Prostate gland (tissue), 2 donors: ENCODE measurements at places on chromosomes 12 and 14.

- DNase-seq: no peak
These were observed 162.2 kb downstream of the DIO2 start for GRCh38 chr14:80049055-80049454.

- DNase-seq: no peak
These were observed 1.5 kb upstream of the KRT7 start for GRCh38 chr12:52231305-52232202.

DNA sequence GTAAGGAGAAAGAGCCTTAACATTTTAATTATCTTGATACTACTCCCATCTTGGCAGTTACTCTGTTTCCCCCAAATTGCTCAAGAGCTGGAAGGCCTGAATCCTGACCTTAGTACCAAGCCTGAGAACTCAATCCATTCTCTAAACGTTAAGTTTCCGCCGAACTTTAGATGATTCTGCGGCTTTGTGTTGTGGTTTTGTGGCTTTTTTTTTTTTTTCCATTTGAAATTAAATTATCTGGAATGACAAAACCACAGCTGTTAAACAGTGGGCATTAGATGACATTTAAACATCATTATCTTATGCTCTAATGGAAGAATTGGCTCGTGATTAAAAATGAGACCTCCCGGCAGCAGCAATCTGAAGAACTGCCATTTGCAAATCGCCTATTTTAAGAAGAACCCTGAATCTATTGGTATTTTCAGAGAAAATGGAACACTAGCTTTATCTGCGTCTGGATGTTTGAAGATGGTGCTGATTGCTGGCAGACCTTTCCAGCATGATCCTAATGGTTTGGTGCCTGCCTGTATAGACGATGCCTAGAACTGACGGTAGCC, 38.4 kb downstream of the TMEM132C start:
- no peak for DNase-seq

DNA sequence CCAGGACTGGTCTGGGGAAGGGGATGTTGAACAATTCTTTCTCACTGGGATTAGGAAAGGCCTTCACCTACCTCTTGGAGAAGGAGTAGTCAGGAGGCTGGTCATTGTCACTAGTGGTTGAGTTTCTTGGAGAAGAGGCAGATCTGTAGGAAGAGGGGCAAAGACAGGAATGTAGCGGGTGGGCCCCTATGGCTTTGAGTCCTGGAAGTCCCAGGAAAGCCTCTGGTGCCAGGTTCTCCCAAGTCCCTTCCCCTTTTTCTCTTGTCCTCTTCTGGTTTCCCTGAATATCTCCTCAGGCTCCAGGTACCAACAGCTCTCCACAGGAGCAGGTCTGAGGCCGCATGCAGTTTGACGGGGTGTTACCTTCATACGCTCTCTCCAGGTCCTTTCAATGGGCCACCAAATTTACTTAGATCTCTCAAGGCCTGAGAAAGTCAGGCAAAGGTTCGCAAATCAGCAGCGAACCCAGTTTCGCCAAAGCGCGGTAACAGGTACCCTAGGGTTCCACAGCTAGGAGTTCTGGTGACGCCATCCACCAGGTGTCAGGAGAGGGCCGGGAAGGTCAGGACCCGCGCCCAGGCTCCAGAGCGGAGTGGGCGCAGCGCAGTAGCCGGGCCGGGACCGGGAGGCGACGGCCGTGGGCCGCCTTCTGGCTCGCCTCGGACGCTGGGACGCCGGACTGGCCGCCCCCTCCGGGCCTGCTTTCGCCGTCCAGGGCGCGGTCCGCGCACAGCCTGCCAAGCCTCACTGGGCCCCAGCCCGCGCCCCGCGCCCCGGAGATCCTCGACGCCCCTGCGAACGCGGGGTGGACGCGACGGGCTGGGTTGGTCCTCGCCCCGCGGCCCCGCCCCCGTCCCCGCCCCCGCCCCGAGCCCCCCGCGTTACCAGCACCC, 795 bp downstream of the SMAGP start:
- DNase-seq: peak; percentile 33

- DNase-seq: no peak
These were observed 46.7 kb downstream of the KICS2 start for GRCh38 chr12:64175254-64175945.

- no peak for DNase-seq
These were observed 13.0 kb upstream of the SNAPC1 start for GRCh38 chr14:61749264-61749663.

GRCh38 chr14:55054098-55054497, 2.7 kb downstream of the MAPK1IP1L start:
- no peak for DNase-seq

DNA sequence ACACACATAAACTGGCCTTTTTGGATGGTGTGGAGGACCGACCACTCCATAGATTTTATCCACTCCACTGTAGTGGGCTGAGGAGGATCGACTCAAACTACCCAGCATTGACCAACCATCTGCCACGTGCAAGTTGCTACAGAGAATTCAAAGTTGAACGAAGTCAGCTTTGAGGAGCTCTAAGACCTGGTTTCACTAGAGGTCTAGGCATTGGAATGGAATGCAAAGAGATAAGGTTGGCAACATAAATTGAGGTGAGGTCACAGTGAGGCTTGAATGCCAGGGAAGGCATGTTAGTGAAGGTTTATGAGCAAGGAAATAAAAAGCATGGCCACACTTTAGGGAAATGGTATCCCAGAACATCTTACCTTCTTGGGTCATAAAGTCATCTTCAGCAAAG, 14.5 kb downstream of the VWF start:
- no peak for DNase-seq

GRCh38 chr12:127294651-127295210, 972.2 kb upstream of the TMEM132C start:
- no peak for DNase-seq

GRCh38 chr12:18391151-18391550, 129.8 kb downstream of the PIK3C2G start:
- DNase-seq: no peak

GRCh38 chr12:58082996-58083395, 141.6 kb downstream of the ATP23 start:
- DNase-seq: no peak

GRCh38 chr12:65612440-65612839, 211.8 kb upstream of the HMGA2 start:
- no peak for DNase-seq

DNA sequence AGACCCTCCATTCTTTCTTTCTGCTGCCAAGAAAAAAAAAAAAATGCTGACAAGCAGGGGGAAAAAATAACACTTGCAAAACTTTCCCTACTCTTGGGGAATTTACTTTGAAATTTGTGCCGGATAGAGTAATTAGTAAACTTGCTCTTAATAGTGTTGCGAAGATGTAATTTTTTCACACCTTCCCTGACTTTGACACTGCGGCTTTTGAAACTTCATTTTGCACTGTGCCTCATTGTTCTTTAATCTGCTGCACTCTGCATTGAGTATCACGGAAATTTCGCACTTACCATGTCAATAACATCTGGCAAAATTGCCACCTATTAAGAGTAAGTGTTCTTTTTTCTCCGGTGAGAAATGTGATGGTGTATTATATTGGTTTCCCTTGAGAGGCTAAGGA, 596.1 kb downstream of the VRK1 start:
- DNase-seq: no peak

GRCh38 chr12:120468821-120469449, 613 bp downstream of the SRSF9 start:
- DNase-seq: peak; percentile 15

DNA sequence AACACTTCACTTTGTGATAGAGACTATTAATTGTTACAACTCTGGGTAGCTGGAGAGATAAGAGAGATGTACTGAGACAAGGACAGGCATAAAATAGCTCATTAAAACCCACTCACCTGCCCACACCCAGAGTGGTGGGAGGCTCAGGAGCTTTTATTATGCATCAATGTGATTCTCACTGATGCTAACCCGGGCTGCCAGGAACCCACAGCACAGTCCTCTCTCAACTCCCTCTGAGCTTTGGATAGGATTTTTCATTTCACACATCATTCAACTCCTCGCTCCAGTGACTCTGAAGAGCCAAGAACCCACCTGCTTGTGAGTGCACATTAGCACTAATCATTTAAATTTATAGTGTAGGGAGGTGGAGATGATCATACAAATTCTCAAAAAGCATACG, 827.9 kb downstream of the FLRT2 start:
- DNase-seq: no peak

- no peak for DNase-seq
These were observed 16.8 kb upstream of the LRRC10 start for GRCh38 chr12:69627501-69627900.

- DNase-seq: no peak
These were observed 10.5 kb upstream of the CALM1 start for GRCh38 chr14:90386321-90386720.

- DNase-seq: no peak
These were observed 468.3 kb downstream of the AACS start for GRCh38 chr12:125533434-125534029.

GRCh38 chr12:2834581-2835491, at the start of gene NRIP2:
TSS of gene NRIP2 (minus strand) at chr12:2835035. CDS start at chr12:2834983, 52 bp downstream.
- no peak for DNase-seq

GRCh38 chr12:19819231-19819630, 379.9 kb downstream of the AEBP2 start:
- DNase-seq: no peak

GRCh38 chr12:62635649-62636048, 169.0 kb downstream of the MON2 start:
- no peak for DNase-seq

- DNase-seq: no peak
These were observed 93.7 kb upstream of the USP15 start for GRCh38 chr12:62166525-62166924.

GRCh38 chr12:38904537-38905479, 583 bp downstream of the CPNE8 start:
- DNase-seq: peak; percentile 69

DNA sequence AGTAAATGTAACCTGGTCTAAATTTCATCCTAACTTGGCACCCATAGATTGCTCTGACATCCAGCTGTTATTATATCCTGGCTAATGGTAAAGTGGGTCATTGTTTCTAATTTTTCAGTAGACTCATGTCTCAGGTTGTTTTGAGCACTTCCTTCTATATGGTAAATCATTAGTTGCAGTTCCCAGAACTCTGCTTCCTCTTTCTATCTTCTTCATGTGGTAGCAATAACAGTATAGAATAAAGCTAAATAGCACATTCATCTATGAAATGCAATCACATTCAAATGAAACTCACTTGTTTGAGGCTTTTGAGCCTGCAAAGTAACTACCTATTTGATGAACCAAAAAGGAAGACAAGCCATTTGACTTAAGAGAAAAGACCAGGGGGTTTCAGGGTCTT, 65.1 kb upstream of the GZMB start:
- DNase-seq: no peak

DNA sequence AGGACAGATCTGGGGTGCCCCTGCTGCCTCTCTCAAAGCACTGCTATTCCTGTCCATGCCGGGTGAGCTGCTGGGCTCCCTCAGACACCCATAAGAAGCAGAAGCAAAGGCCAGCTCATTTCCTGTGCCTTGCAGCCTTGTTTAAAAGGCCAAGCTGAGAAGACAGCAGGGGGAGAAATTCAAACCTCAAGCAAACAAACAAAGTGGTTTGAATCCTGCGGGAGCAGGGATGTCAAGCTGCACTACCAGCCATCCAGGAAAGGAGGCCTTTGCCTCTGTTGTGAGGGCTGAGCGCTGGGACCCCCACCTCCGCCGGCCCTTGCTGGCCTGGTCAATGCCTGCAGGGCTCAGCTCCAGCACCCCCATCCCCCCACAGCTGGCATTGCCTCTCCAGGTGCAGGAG, 176.5 kb downstream of the PIWIL1 start:
- no peak for DNase-seq

DNA sequence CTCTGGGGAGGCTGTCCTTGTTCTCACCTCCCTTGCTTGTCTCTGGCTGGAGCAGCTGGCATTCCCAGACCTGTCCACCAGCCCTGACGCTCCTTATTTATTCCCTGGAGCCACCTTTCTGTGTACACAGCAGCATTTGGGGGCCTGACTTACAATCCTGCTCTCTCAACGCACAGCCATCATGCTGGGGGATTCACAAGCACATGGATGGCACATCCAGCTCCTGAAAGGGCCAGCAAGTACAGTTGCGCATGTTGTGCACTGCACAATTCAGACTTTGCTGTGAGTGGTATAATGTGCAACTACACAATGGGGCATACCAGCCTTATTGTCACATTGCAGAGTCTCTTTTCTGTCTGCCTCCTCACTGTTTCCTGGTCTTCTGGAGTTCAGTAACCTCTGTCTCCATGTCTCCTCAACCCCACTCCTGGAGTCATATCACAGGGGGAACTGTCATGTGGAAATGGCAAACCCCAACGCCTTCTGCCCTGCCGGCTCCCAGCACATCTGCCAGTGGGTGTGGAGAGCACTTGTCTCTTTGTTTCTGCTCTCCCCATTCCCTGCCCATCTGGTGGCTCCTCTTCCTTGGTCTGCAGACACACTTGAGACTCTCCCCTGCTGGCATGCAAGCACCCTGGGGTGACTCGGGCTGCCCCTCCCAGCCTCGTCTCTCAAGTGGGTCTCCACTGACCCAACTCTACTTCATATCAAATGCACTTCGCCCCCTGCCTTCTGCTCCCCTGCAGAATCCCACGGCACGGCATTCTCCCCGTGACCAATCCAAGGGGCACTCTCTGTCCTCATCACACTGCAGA, 41.2 kb upstream of the MEG3 start:
- DNase-seq: no peak

GRCh38 chr14:100011628-100012325, 53.4 kb upstream of the EVL start:
- DNase-seq: no peak

DNA sequence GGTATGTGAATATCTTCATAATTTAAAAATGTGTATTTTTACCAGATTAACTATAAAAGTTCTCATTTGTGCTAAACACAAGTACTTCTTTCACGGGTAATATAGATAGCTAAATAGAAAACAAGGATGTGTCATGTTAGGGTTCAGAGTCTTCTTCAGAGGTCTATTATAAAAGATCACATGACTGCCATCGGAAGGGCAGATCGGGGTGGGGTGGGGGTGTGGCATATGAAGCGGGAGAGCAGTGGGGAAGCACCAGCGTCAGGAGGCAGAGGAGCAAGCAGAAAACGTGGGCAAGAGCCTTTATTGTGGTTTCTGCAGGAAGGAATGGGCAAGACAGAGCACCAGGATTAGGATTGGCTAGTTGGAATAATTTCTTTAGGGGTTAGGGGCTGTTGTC, 63.7 kb upstream of the DNM1L start:
- DNase-seq: no peak

- DNase-seq: no peak
These were observed 4.5 kb upstream of the MIA2 start for GRCh38 chr14:39229222-39229543.

DNA sequence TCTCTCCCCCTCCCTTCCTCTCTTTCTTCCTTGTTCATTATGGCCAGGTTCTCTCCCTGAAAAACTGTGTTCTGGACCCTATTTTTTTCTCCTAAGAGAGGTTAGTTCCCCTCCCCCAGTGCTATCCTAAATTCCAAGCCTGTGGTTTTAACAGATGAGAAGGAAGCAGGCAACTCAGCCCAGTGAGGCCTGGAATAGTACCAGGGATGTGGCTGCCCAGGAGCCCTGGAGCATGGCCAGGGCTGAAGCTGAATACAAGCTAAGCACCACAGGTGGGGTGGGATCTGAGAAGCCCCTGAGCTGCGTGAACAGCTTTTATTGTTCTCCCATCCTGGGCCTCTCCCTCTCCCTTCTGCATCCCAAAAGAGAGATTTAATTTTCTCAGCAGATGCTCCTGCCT, 1581.3 kb upstream of the TMEM132C start:
- no peak for DNase-seq

- DNase-seq: no peak
These were observed 63.2 kb upstream of the SLC24A4 start for GRCh38 chr14:92259613-92260357.
